AML-193 (cell line): ENCODE measurements at places on chromosomes 4 and X.

- peak; percentile 35 for DNase-seq
These were observed 1.1 kb downstream of the FBXW7 start for GRCh38 chr4:152534541-152535359.

DNA sequence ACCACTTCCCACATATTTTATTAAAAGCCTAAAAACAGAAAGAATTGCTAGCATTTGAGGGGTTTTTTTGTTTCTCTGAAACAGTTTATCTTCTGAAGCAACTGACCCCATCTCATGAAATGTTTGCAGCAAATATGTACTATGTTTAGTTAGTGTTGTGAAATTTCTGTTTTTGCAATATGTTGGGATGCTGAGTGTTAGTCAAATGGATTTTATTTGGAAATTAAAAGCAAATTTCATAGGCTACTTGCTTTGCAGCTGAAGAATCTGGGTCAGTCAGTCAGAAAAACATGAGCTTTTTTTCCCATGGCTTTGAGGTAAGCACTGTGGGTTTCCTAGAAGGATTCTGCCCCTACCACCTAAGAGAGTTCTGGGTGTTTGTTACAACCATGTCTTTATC, 184.9 kb upstream of the DKK2 start:
- no peak for DNase-seq

DNA sequence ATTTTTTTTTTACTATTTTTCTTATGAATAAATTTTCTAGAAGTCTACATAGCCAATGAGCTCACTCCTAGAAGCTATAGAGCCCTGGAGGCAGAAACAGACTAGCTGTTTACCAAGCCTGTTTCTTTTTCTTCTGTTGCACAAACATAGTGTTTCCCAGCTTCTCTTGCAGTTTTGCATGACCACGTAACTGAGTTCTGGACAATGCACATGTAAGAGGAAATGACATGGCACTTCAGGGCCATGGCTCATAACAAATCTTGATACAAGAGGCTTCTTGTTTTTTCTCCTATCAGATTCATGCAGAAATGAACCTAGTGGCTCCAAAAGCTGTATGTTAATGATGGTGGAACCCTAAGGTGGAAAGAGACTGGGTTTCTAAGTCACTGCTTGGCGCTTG, 127.4 kb downstream of the ZNF330 start:
- peak; percentile 34 for DNase-seq

GRCh38 chr4:21893136-21893535, 55.4 kb downstream of the KCNIP4 start:
- no peak for DNase-seq

GRCh38 chrX:37378404-37378803, 29.2 kb downstream of the PRRG1 start:
- DNase-seq: no peak

GRCh38 chr4:128571747-128572146, 237.8 kb upstream of the JADE1 start:
- DNase-seq: no peak

DNA sequence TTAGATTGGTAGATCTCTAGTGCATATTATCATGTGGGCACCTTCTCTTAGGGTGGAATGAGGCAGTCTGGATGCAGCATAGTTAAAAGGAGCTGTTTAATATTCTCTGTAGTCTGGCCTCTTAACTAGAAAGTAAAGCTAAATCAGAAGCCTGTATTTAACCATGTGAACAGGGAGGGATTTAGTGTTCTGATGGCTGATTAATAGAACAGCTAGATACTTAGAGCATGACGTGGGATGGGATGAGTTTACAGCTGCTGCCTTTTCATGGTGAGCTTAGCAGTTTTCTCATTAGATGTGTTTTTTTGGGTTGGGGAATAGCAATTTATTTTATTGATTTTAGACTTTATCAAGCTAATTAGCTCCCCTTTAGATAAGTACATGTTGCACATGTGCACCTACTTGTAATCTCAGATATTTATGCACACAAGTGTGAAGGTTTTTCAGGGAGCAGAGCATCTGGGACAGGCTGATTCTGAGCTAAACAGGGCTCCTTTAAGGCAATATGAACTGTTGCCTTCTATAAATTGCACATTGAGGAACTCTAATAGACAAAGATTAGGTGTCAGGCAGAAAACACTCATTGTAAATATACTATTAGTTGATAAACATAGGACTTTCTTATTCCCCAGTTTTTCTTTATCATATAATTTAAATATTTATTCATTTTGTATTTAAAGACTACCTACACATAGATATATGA, 34.1 kb downstream of the YIPF6 start:
- DNase-seq: no peak

- no peak for DNase-seq
These were observed 1591.7 kb upstream of the ADGRL3 start for GRCh38 chr4:59608466-59608865.

GRCh38 chrX:149758068-149758714, 15.7 kb upstream of the HSFX1 start:
- no peak for DNase-seq

DNA sequence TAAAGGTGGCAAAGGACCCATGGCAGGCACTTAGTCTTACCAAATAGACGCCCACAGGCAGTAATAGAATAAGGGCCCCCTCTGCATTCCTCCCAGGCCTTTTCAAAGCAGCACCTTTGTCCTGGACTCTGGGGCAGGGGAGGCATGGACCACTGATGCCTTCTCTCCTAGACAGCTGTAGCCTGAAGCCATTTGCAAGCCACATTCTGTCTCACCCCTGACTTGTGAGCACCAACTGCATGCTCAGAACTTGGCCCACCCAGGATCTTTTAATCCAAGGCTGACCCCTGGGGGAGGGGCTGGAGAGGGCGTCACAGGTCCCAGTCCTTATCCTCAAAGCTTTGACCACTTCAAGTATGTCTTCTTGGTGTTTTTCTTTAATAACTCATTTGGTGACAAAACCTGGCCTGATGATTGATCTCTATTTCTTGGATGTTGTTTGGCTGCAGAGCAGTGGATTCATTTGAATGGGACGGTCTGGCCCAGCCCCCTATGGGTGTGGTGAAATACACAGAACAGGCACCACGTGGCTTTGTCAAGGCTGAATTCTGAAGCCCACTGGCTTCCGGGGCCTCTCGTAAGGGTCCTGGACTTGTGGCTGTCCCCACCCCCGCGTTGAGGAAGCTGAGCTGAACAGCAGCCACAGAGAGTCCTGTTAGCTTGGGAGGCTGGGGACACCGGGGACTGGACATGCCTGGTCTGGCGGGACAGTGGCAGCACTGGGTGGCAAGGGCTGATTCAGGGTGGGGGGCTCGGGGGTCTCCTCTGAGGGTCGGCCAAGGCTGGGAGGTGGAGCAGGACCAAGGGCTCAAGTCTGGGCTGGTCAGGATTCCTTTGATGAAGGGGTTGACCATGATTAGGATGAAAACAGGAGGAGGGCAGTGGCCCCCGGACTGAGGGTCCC, 36.6 kb downstream of the ADRA2C start:
- no peak for DNase-seq

- DNase-seq: no peak
These were observed 41.3 kb downstream of the DOCK11 start for GRCh38 chrX:118536687-118537461.

DNA sequence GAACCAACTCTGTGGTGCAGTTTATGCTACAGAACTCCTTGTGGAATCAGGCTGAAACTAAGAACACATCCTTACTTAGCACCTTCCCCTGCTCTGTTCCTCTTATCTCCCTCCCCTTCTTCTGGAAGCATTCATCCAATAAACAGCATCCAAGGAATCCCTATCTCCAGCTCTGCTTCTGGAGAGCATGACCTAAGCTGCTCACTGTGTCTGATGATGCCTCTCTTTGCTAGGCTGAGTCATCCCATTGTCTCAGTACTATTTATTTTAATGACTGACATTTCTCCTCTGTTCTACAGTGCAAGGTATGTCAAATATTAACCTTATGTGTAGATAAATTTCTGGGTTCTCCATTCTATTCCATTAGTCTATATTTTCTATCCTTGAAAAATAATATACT, 71.2 kb downstream of the BEND2 start:
- DNase-seq: no peak

- no peak for DNase-seq
These were observed 85.0 kb upstream of the CPEB2 start for GRCh38 chr4:14917298-14917633.

GRCh38 chrX:68462653-68463052, 29.4 kb upstream of the OPHN1 start:
- peak; percentile 0 for DNase-seq

- no peak for DNase-seq
These were observed 37.8 kb downstream of the ADD1 start for GRCh38 chr4:2881431-2881830.

DNA sequence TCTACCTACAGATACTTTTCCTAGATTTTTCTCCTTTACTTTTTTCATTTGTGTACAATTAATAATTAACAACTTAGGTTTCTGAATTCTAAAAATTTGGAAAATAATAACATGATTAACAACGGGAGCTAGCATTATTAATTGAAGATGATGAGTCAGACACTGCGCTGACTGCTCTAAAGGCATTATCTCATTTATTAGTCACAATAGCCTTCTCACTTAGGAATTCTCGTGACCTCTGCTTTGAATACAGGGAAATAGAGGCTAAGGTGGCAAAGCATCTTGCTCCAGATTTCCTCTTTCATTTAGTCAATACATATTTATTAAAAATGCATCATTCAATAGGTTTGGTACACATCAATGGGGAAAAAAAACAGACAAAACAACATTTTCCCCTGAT, 441.3 kb downstream of the PCDH18 start:
- no peak for DNase-seq

DNA sequence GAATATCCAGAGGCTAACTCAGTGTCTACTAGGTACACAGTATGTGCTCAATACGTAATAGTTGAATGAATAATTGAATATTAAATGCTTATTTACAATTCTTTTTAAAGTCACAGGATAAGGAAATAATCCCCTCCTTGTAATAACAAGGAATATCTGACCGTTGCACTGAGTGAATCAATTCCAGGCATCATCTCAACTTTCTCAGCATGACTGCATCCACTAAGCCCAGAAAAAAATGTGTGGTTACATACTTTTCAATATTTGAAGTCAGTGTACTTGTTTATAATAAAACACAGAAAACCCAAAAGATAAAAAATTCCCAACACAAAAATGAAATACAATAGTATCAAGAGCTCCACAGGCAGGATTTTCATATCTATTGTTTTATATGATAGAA, 105.4 kb downstream of the TMEM144 start:
- no peak for DNase-seq

GRCh38 chrX:5708251-5708650, 520.4 kb downstream of the NLGN4X start:
- no peak for DNase-seq

GRCh38 chr4:19776021-19776459, 475.7 kb upstream of the SLIT2 start:
- DNase-seq: no peak

GRCh38 chr4:125303821-125304220, 10.9 kb upstream of the FAT4 start:
- no peak for DNase-seq

DNA sequence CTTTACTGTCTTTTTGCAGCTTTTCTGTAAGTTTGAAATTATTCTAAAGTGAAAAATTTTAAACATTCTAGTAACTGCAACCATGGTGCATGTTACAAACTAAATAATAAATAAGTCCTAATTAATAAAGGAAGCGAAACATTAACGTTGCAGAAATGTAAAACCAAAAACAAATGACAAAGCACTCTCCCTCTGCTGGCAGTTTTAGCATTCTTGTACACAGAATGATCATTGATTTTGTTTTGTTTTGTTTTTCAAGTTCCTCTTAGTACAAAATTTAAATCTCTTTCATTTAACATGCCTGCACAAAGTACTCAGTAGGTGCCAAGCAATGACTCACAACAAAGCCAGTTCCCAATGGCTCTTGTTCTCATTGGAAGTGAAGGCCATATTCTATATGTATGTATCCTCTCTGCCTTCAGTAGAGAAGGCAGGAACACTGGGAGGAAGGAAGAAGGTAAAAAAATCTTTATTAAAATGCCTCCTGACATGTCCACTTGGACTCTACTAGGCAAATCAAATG, 13.7 kb upstream of the TMSB4X start:
- no peak for DNase-seq

- DNase-seq: no peak
These were observed 13.6 kb upstream of the SEPTIN6 start for GRCh38 chrX:119706616-119707015.

- no peak for DNase-seq
These were observed 91.7 kb upstream of the PHOX2B start for GRCh38 chr4:41839916-41840854.

- no peak for DNase-seq
These were observed 9.1 kb downstream of the DCTD start for GRCh38 chr4:182908124-182908523.

- peak; percentile 39 for DNase-seq
These were observed 97.1 kb downstream of the MRPL1 start for GRCh38 chr4:77959566-77960338.

GRCh38 chr4:179605196-179605595, 2163.0 kb upstream of the AGA start:
- no peak for DNase-seq

GRCh38 chr4:188439641-188440311, 300.5 kb downstream of the TRIML1 start:
- DNase-seq: no peak

DNA sequence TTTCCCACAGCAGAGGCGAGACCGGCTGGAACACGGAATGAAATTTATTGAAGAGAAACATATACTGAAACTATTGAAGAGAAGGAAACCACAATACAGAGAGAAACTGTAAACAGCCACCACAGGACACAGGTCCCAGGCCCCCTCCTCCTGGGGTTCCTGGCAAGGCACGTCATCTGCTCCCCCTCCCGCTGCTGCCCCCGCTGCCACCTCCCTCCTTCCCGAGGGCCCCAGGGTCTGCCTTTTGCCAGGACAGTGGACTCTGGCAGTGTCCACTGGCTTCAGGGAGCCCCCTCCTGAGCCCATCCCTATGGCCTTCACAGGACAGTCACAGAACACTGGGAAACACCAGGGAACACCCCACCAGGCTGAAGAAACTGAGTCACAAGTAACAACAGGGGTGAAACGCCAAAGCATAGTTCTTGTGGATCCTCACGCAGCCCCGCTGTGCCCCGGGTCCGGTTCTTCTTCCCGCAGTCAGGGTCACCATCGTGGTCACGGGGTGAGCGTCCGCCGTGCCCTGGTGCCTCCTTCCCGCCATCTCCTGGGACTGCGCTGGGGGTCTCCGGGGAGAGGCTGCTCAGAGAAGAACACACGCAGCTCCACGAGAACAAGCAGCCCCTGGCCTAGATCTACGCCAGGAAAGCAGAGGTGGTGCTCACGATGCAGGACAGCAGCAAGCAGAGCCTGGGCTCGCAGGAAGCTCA, 5.4 kb downstream of the PNMA6E start:
- DNase-seq: no peak

- peak; percentile 17 for DNase-seq
These were observed 117.3 kb downstream of the DRD5 start for GRCh38 chr4:9898596-9899305.
